ENCODE measurements at places on chromosomes 12 and 14.
A peak's percentile ranks its signal among the peaks of the same experiment; 100 is the strongest.

DNA sequence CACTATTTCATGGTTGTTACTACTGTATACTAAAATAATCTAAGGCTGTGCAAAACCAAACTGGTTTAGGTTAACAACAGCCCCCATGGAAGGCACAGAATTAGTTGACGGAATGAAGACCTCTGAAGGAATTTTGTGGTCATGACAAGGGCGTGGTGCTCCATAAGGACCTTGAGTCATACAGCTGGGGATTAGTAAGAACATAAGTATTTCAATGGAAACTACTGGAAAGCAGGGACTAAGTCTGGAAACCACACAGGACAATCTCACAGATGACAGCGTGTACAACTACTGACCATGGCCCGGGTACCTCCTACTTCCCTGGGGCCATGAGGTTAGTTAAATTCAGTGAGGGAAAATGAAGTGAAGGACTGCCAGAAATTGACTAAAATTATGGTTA is 98.5 kb upstream of the PLEKHA5 start:
- DNase-seq: no peak

DNA sequence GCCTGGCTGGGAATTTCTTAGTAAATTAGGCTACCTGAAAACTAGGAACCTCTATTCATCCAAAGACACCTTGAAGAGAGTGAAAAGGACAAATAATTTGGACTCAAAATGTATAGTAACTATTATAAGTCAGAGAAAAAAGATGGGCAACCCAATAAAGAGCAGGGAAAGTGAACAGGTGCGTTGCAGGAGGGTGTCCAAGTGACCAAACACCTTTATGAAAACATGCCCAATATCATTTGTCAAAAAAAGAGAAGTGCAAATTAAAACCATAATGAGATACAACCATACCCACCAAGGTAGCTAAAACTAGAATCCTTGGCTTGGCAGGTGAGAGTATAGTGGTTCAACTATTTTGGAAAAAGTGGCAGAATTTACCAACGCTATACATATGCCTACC is 24.9 kb upstream of the PLD4 start:
- DNase-seq: no peak

DNA sequence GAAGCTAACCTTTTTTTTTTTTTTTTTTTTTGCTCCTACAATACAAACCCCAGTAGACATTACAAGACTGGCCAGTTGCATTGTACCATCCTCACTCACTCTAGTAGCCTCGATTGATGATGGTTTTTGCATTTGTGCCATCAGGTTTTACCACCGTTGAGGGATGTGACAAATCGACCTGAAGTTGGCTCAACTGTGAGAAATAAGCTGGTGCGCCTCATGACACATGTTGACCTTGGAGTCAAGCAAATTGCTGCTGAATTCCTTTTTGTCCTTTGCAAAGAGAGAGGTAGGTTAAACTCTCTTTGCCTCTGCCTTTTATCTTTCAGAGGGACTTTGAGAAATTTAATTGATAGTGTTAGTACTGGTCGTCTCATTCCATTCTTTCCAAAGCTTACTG is 76.8 kb downstream of the RIC8B start:
- no peak for DNase-seq

- peak; percentile 31 for DNase-seq
These were observed 202.6 kb downstream of the FOXN3 start for GRCh38 chr14:89214221-89214965.

- no peak for DNase-seq
These were observed 184.5 kb downstream of the AKAP6 start for GRCh38 chr14:32513571-32514009.

DNA sequence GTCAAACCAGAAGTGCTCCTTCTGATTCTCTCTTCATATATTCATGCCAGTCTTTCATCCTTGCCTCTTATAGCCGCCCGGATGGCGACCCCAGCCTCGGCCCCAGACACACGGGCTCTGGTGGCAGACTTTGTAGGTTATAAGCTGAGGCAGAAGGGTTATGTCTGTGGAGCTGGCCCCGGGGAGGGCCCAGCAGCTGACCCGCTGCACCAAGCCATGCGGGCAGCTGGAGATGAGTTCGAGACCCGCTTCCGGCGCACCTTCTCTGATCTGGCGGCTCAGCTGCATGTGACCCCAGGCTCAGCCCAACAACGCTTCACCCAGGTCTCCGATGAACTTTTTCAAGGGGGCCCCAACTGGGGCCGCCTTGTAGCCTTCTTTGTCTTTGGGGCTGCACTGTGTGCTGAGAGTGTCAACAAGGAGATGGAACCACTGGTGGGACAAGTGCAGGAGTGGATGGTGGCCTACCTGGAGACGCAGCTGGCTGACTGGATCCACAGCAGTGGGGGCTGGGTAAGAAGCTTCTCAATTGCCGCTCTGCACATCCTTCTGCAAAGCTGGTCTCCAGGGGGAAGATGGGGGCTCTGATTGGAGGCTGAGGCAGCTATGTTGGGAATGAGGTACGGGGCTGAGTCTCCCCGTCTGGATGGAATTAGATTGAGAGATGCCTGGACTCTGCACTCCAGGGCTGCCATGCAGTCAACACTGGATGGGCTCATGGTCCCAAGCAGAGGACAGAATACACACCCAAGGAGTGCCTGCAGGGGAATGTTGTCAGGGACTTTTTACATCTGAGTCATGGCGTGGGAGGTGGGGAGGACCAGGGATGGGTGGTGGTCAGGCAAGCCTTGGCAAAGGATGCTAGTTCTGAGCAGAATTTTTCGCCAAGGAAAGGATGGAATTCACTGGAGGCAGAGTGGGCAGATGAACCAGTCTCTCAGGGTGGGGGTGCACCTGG is 1.3 kb downstream of the BCL2L2 start:
- no peak for DNase-seq

GRCh38 chr12:123107926-123108681 is 42.8 kb downstream of the PITPNM2 start:
- no peak for DNase-seq

Data from putamen (tissue), 1 donor.